H9 (cell line): ENCODE measurements at places on chromosomes 3 and 15. TPM values are rescaled to one million over a fixed set of nuclear protein-coding genes. Genes with fewer than 3 reads are reported as not detected.

PARL gene
- total RNA-seq = 94.5 and 95.5 TPM in 2 replicates

FGD5 gene
- total RNA-seq = 7.8 and 8.6 TPM in 2 replicates

IL17RE gene
- total RNA-seq = 2.0 and 2.1 TPM in 2 replicates

POLR2H gene
- total RNA-seq = 115 and 122 TPM in 2 replicates

LRRC34 gene
- 4.6 and 5.1 TPM in 2 replicates for total RNA-seq

GABRR3 gene
- not detected in 2 replicates for total RNA-seq

NEO1 gene
- 37.7 and 41.8 TPM in 2 replicates for total RNA-seq

MRAS gene
- total RNA-seq = 10.6 and 10.9 TPM in 2 replicates

GALNT15 gene
- 0.04 TPM in 1 of 2 replicates, not detected in the other for total RNA-seq

DPP8 gene
- 24.5 and 26.6 TPM in 2 replicates for total RNA-seq

IL17RB gene
- 8.3 and 9.8 TPM in 2 replicates for total RNA-seq

SLC7A14 gene
- total RNA-seq = 0.39 and 0.42 TPM in 2 replicates

PCLAF gene
- 65.6 and 74.5 TPM in 2 replicates for total RNA-seq

MEGF11 gene
- total RNA-seq = 1.2 and 1.6 TPM in 2 replicates

TNFSF10 gene
- not detected in 2 replicates for total RNA-seq

SPRED1 gene
- total RNA-seq = 41.0 and 42.1 TPM in 2 replicates

PLCD1 gene
- total RNA-seq = 27.1 and 36.9 TPM in 2 replicates

TMEM158 gene
- total RNA-seq = 29.1 and 30.3 TPM in 2 replicates

ACKR4 gene
- not detected in 2 replicates for total RNA-seq

PARP15 gene
- 0.18 and 0.24 TPM in 2 replicates for total RNA-seq

HIGD2B gene
- not detected in 2 replicates for total RNA-seq

NANOGP8 gene
- 88.4 and 91.5 TPM in 2 replicates for total RNA-seq

NUP210 gene
- total RNA-seq = 47.3 and 48.8 TPM in 2 replicates

SLC9A9 gene
- total RNA-seq = 0.35 and 0.48 TPM in 2 replicates

PLA1A gene
- not detected in 2 replicates for total RNA-seq

C3orf85 gene
- total RNA-seq = not detected in 2 replicates

GRAMD1C gene
- total RNA-seq = 1.8 TPM in 2 replicates

ANKRD34C gene
- total RNA-seq = not detected in 2 replicates

ACVR2B gene
- 99.9 and 105 TPM in 2 replicates for total RNA-seq

TMCO5A gene
- not detected in 2 replicates for total RNA-seq

CASR gene
- 0.02 TPM in 1 of 2 replicates, not detected in the other for total RNA-seq

PIK3CA gene
- 9.8 and 12.0 TPM in 2 replicates for total RNA-seq

TIMP4 gene
- 8.4 and 8.5 TPM in 2 replicates for total RNA-seq

FETUB gene
- total RNA-seq = not detected in 2 replicates

GPR149 gene
- not detected in 2 replicates for total RNA-seq

ISL2 gene
- 0.15 and 0.33 TPM in 2 replicates for total RNA-seq

TGFBR2 gene
- total RNA-seq = 9.6 and 10.6 TPM in 2 replicates

TADA3 gene
- 49.8 and 51.3 TPM in 2 replicates for total RNA-seq

IL20RB gene
- total RNA-seq = 1.5 TPM in 2 replicates

GUCA1C gene
- not detected in 2 replicates for total RNA-seq

CHRM5 gene
- not detected in 2 replicates for total RNA-seq

RHO gene
- not detected in 2 replicates for total RNA-seq

HIGD1A gene
- total RNA-seq = 77.6 and 84.2 TPM in 2 replicates

FBXL22 gene
- total RNA-seq = 0.48 and 0.52 TPM in 2 replicates
